ENCODE measurements at places on chromosomes 5 and 9. TPM values are rescaled to one million over a fixed set of nuclear protein-coding genes. Genes with fewer than 3 reads are reported as not detected.

IL3 gene
- total RNA-seq = not detected

IL7R gene
- 2.2 TPM for total RNA-seq

GPR21 gene
- 0.17 TPM for total RNA-seq

TICAM2 gene
- 11.8 TPM for total RNA-seq

IFNB1 gene
- total RNA-seq = not detected

CYLC2 gene
- total RNA-seq = not detected

JAK2 gene
- 15.4 TPM for total RNA-seq

FOXI1 gene
- total RNA-seq = not detected

ZNF474 gene
- total RNA-seq = 0.33 TPM

BAG1 gene
- 13.7 TPM for total RNA-seq
